Stimulated activated CD8-positive, alpha-beta memory T cell treated with anti-CD3 and anti-CD28 coated beads, Interleukin-7, amount 100 ng/mL, for 48 hours (primary cell): ENCODE measurements at places on chromosomes 2 and 18.

DNA sequence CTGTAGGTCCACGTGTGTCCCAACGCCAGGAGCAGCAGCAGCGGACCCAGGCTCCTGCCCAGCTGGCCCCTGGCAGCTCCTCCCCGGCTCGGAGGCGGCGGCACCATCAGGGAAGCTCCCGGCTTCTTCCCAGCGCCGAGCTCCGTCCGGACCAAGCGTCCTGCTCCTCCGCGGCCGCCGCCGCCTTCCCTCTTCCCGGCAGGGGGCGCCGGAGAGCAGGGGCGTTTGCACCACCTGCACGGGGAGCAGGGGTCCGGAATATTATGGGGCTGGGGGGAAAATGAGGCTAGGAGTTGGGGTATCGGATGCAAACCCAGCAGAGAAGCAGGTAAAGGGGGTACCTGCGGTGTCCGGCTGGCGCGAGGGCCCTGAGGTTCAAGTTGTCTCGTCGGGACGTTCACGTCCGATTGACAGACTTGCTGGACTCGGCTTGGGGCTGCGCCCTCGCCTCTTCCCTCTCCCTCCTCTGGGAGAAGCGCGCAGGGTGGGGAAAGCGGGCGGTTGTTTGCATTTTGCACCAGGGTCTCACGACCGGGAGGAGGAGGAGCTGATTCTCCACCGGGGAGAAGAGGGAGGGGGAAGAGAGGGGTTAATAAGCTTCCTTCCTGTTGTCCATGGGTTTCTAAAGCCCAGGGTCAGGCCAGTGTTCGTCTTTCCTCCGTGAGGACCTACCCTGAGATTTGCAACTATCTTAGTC lies at the start of gene CCBE1:
CCBE1 (minus strand) TSS at position 188 of the 697 bp plus-strand sequence.
- peak; percentile 12 for DNase-seq

GRCh38 chr2:233409286-233409991 lies 55.1 kb downstream of the DGKD start:
- no peak for DNase-seq

- DNase-seq = no peak
These were observed 1383.7 kb downstream of the LRP1B start for GRCh38 chr2:140747090-140747489.

DNA sequence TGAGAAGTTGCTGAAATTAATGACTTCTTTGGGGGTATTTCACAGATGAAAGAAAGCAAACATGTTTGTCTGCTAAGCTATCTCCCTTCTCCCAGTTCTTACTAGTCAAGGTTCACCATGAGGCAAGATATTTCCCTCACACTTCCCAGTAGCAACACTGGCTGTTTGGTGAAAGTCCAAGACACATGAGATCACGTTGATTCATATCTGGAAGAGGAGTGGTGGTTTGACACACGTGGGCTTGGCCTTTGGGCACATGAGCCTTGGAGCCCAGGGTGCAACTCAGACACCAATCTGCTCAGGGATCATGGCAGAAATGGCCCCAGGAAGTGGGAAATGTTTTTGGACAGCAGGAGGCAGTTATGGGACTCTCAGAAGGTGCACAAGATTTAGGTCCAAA lies 66.1 kb upstream of the APCDD1 start:
- DNase-seq = no peak

DNA sequence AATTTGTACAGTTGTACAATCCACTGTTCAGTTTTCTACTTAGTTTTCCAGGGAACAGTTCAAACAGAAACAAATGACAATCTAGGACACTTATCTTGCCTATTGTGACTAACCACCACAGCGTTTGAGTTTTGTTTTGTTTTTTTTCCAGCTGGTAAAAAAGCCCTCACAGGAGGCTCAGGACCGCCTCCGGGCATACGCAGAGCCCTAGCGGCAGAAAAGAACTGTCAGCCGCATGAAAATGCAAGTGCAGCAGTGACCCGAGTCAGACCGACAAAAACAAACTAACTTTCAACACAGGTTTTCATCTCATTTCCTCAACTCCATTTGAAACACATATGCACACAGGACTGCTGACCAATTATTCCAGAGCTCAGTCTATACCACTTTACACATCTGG lies 68.6 kb downstream of the STEAP3 start:
- DNase-seq = no peak
